ENCODE measurements at places on chromosomes 16 and 17. TPM values are rescaled to one million over a fixed set of nuclear protein-coding genes. Genes with fewer than 3 reads are reported as not detected.
A peak's percentile ranks its signal among the peaks of the same experiment; 100 is the strongest.

GRCh38 chr17:74742978-74743545 is 5.4 kb upstream of the NHERF1 start:
- DNase-seq, result no peak

GRCh38 chr17:72151565-72152386 is 31.0 kb downstream of the SOX9 start:
- DNase-seq, result peak; percentile 98

GRCh38 chr16:89155184-89155679 is 16.3 kb upstream of the CDH15 start:
- peak; percentile 67 for DNase-seq

GRCh38 chr17:36089339-36089865 is 541 bp downstream of the CCL3 start:
- no peak for DNase-seq

- DNase-seq, result no peak
Measured at GRCh38 chr16:76573281-76573680, 296.1 kb downstream of the CNTNAP4 start.

DNA sequence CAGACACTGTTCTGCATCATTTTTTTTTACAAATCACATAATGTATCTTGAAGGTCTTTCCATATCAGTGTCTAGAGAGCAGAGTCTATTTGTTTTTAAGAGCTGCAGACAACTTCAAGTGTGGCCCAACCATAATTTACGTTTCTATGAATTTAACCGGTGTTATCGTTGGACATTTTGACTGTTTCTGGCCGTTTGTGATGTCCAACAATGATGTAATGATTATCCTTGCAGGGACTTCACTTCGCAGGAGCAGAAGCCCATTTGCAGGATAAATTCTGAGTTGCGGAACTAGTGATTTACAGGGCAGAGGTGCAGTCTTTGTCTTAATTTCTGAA is 26.9 kb upstream of the HLF start:
- DNase-seq, result no peak

DNA sequence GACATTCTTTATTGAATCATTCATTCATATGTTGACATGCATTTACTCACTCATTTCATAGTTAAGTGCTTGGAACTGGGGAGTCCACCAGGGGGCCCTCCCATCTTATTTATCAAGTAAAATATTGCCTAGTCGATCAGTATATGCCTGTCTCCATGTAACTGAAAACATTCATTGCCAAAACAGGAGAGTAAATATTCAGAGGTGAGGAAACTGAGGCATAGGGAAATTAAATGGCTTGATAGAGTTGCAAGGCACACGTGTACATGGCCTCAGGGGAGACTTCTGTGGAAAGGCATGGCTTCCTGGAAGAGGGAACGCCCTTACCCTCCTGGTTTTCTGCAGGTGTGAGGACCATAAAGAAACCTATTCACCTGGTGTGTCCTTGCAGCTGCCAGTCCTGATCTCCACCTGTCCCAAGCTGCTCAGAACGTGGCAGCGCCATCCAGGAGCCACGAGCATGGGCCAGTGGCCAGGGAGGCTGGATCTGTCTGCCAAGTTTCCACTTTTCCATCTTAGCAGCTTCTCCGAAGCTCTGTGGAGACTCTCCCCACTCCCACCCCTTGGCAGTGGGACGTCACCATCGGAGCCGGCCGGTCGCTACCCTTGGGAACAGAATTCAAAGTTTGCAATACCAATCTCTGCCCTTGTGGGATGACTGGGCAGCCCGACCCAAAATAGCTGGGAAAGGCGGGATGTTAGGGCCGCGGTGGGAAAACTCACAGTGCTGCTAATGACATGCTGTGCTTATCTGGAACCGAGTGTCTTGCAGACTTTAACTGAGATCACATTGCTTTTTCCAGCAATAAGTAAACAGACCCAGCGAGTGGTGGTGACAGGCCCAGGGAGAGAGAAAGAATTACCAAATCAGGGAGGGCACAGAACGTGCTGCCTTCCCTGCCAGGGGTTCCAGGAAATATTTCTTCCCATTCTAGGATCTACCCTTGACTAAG is 4.1 kb upstream of the C1QTNF1 start:
- peak; percentile 72 for DNase-seq

DNA sequence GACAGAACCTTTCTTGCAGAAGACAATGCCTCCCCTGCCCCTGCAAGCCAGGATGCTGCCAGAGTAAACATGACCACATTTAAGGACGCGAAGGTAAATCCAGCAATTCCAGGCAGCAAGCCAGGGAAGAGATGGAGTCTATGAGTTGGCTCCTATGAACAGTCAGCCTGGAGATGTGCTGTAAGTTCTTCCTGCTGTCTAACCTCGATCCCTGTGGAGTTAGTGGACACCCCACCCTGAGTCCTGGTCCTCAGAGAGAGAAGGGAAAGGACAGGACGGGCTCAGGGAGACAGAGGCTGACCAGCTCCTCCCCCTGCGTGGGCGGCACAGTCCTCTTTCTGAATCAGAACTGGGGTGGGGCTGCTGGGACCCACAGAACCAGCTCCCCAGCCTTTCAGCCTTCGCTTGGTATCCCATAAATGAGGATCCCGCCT is 24.9 kb downstream of the CDC42EP4 start:
- no peak for DNase-seq

DNA sequence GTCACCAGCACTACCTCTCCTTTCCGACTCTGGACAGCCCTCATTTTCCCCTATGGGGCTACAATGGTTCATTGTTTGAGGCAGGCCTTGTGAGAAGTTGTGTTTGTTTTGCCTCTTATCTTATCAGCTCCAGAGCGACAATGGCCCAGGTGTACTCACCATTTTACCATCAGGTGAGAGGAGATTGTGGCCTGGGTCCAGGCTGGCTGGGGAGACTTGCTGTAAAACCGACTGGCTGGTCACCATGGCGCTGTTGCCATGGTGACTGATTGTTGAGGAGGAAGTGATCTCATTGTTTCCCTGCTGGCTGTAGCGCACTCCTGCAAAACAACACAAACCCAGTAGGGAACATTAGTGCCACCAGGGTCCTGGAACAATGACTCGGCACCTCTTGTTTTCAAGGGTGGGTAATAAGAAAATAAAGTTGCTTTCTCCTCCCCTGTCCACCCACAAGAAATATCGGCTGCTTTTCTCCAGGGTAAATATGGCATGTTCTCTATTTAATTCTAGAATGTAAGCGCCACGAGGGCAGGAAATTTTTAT is 34.4 kb downstream of the HNF1B start:
- DNase-seq, result peak; percentile 59

- DNase-seq, result peak; percentile 30
Measured at GRCh38 chr17:42647778-42648177, 11.3 kb upstream of the TUBG2 start.

- DNase-seq, result no peak
Measured at GRCh38 chr17:81049372-81049911, 14.5 kb downstream of the BAIAP2 start.

GRCh38 chr17:14866266-14866665 is 398.9 kb downstream of the PMP22 start:
- no peak for DNase-seq

- DNase-seq, result no peak
Measured at GRCh38 chr17:70072546-70073309, 2.3 kb upstream of the KCNJ16 start.

- no peak for DNase-seq
Measured at GRCh38 chr17:53949473-53950090, 126.9 kb downstream of the KIF2B start.

DNA sequence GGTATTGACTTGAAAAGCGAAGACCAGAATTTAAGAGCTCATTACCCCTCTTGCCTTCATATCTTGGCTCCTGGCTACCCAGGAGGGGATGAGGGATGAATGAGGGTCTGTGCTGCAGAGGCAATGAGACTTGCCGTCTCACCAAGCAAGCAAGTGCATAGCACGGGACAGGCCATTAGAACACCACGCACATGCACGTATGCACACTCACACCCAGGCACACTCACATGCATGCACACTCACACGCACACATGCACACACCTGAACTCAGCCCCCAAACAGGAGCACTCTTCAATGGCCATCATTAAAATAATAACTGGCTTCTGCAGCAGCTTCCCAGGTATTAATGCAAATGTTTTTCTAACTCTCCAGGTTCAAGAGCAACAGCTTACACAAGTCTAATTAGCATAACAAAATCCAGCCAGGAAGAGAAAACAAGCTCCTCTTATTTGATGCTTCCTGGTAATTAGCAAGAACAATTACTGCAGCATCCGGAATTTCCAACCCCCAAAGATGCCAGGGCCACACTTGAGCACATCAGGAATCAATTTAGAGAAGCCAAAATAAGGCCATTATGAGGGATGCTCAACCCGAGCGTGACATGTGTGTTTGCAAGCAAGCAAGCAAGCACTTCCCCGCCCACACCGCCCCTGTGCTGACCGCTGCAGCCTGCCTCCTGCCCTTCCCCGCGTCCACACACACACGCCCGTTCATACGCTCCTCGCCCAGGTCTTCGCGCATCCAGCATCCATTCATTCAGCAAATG is 171.6 kb upstream of the TNRC6C start:
- no peak for DNase-seq

Gene CES5A
- not detected for total RNA-seq

Gene GPR179
- not detected for total RNA-seq

Gene ESRP2
- 0.24 TPM for total RNA-seq

Gene TERB1
- total RNA-seq, result not detected

Gene SLC13A5
- not detected for total RNA-seq

Gene TMEM256
- total RNA-seq, result 229 TPM

All from RPMI7951 (cell line).